Activated CD8-positive, alpha-beta memory T cell treated with anti-CD3 and anti-CD28 coated beads for 1 hour (primary cell): ENCODE measurements at places on chromosomes 3 and 15.

DNA sequence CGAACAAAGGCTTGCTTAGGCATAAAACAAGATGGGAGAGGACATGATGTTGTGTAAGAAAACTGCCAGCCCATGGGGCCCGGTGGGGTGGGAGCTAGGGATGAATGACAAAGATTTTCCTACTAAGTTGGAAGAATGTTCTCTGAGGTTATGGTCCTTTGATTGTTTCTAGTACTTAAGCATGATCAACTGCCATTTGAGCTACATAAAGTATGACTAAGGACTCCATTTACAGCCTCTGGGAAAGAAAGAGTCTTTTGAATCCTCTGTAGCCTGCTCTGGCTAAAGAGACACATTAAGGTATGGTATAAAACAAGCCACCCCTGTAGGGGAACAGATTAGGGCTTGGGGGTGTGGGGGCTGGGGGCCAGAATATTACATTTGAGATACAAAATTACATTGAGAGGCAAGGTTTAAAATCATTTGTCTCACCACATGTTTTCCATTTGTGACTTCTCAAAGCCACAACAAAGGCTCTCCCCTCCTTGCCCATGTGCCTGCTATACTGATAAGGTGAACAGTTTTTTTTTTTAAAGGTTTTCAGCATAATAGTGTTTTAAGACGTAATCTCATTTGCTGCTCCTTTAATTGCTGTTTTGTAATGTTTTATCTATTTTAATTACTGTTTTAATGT lies 323.4 kb downstream of the CHST2 start:
- no peak for DNase-seq

- no peak for DNase-seq
These were observed 3.7 kb downstream of the IGF2BP2 start for GRCh38 chr3:185820973-185821758.

DNA sequence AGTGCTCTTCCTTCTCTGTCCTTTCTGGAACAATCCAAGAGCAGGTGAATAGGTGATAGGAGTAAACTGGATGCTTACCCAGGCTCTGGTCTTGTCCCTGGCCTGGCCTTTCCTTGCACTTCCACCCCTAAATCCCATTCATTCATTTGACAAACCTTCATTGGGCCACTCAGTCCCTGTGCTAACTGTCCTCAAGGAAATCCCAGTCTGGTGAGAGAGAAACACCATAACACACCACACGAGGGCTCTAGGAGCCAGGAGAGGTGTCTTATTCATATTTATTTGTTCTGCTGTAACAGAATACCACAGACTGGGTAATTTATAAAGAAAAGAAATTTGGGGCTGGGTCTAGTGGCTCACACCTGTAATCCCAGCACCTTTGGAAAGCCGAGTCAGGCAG lies 22.8 kb downstream of the EFCC1 start:
- no peak for DNase-seq

DNA sequence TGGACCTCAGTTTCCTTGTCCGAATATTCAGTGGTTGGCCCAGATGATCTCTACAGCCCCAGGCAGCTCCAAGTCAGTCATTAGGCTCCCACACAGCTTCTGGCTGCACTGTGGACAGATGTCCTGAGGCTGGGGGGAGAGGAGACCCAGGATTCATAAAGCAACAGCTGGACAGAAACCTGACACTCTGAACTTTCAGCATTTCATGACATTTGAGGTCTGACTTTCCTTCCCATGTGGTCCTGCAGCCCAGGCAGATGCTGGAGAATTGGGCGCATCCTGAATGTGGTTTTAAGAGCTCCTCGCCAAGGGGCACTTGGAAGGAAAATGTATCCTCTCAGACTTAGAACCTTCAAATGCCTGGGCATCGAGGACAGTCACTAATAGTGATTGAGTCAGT lies 307.6 kb upstream of the LRRFIP2 start:
- DNase-seq, result no peak
